ENCODE measurements at places on chromosomes 1 and 21. TPM values are rescaled to one million over a fixed set of nuclear protein-coding genes. Genes with fewer than 3 reads are reported as not detected.
A peak's percentile ranks its signal among the peaks of the same experiment; 100 is the strongest.

Gene IPP
- total RNA-seq, result 9.7 TPM

DNA sequence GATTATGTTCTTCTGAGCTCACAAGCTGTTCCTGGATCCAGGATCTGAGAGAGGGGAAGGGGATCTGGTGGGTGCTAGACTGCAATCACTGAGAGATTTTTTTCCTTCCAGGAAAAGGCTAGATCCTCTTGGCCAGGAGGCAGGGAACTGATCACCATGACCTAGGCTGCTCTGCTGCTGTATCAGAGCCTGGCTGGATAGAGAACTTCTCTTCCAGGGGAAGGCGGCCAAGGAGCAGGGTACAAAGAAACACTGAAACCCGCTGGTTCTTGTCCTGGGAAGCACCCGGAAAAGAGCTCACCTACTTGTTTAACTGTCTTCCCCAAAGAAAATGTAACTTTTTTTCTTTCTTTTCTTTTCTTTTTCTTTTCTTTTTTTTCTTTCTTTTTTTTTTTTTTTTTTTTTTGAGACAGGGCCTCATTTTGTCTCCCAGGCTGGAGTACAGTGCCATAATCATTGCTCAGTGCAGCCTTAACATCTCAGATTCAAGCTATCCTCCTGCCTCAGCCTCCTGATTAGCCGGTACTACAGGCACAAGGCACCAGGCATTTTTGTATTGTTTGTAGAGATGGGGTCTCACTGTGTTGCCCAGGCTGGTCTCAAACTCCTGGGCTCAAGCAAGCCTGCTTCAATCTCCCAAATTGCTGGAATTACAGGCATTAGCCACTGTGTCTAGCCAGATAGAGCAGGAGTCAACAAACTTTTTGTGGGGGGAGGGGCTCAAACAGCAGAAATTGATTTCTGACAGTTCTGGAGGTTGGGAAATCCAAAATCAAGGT is 12.4 kb upstream of the RPS6KA1 start:
- DNase-seq, result no peak

GRCh38 chr1:109517337-109517736 is 7.8 kb upstream of the AMIGO1 start:
- no peak for DNase-seq

Gene CYP4Z1
- total RNA-seq, result not detected

- no peak for DNase-seq
Measured at GRCh38 chr1:214977110-214977509, 105.4 kb upstream of the KCNK2 start.

GRCh38 chr1:247358920-247359319 is 27.3 kb upstream of the ZNF496 start:
- DNase-seq, result peak; percentile 9

Gene OR2T2
- not detected for total RNA-seq

Data from Daoy (cell line).